Cortex of kidney (tissue), 1 donor: ENCODE measurements at places on chromosomes 13 and 19.

- DNase-seq = no peak
These were observed 743.8 kb upstream of the SLC10A2 start for GRCh38 chr13:103810026-103810425.

DNA sequence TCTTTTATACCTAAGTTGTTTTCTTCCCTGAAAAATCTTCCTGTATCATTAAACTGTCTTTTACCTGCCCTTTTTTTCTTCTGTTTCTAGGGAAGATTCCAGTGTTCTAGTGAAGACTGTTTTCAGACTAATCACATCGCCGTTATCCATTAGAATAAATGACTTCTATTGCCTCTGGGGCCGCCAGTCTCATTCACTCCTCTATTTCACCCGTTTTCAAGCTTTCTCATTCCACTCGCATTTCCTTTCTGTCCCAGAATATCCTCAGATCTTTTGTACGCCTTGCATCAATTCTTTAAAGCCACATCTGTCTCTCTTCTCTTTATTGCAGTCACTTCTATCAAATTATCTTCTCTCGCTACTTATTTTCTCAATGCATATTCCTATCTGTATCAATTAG, 1035.6 kb upstream of the MIR17HG start:
- DNase-seq = no peak

- DNase-seq = no peak
These were observed 1.8 kb downstream of the APOC4 start for GRCh38 chr19:44943801-44944249.

- no peak for DNase-seq
These were observed 629 bp upstream of the LRRC63 start for GRCh38 chr13:46211116-46211482.

DNA sequence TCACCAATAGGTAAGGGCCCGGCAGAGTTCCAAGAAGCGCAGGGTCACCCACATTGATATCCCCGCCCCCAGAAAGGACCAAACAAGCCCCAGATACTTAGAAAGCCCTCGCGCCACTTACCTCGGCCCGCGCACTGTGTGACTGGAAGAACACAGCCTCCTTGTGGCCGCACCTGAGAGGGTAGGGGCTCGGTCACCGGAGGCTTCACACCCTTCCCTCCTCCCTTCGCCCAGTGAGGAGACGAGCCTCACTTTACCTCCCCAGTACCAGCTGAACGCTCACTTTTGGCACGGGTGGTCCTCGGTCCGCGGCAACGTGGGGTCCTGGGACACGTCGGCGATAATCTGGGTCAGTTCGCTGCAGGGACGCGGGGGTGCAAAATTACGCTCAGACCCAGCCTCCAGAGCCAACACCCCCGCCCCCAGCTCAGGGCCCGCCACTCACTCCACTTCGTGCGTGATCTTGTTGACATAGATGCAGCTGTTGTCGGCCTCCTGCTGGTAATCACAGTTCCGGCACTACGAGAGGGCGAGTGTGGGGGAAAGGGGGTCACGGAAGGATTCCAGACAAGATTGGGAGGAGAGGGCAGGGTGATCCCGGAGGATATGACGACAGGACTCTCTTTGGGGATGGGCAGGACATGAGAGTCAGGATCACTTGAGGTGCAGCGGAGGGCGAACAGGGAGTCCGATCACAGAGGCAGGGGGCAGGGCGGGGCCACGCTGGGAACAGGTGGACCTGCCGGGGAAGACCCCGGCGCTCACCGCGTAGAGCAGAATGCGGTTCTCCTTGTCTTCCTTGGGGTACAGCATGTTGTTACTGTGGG, 568 bp downstream of the POLR2I start:
- DNase-seq = no peak

- no peak for DNase-seq
These were observed 92.5 kb downstream of the PTPRS start for GRCh38 chr19:5247957-5248705.

DNA sequence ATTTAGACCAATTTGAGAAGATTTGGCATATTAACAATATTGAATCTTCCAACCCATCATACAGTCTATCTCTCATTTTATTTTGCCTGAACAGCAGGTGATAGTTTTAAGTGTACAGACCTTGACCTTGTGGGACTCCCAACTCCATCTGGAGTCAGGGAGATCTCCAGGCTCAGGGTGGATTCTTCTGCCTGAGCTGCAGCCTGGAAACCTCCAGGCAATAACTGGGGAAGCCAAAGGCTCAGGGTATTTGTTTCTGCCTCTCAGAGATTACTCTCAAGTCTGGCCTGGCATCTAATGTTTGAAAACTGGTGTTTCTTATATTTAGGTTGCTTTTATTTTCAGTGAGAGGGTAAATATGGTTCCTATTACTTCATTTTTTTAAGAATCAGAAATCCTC, 102.1 kb upstream of the C1QTNF9B start:
- no peak for DNase-seq

DNA sequence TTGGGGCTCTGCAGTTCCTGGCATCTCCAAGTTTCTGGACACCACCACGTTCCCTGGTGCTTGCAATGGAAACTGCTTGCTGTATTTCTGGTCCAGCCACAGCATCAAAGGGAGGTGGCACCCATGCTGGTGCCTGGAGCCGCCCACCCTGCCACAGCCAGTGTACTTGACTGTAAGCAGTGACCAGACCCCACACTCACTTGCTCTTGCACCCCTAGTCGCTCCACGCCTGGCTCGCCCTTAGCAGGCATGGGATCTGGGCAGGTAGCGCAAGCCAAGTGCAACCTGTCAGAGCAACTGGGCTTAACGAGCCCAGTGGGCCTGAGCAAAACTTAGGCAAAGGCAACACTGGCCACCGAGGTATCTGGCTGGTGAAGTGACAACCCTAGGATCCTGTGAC, 648.2 kb upstream of the PCDH9 start:
- no peak for DNase-seq

DNA sequence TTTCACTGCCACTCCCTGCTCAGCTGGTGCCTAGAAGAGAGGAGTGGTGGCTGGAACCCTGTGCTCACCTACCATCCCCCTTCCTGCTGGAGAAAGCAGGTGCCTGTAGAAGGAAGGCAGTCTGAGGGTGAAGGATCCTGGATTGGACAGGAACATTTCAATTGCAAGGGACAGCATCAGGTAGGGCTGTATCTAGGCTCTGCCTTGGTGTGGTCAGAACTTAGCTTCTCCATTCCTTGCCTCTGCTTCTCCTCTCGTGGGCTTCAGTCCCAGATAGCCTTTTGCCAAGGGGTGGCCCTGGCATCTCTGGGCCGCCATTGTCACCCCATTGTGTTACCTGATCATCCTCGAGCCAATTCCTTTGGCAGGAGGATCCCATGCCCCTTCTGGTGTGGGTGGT, 73.2 kb upstream of the KCTD15 start:
- DNase-seq = no peak

GRCh38 chr13:25166306-25166705, 5.8 kb downstream of the AMER2 start:
- DNase-seq = no peak

DNA sequence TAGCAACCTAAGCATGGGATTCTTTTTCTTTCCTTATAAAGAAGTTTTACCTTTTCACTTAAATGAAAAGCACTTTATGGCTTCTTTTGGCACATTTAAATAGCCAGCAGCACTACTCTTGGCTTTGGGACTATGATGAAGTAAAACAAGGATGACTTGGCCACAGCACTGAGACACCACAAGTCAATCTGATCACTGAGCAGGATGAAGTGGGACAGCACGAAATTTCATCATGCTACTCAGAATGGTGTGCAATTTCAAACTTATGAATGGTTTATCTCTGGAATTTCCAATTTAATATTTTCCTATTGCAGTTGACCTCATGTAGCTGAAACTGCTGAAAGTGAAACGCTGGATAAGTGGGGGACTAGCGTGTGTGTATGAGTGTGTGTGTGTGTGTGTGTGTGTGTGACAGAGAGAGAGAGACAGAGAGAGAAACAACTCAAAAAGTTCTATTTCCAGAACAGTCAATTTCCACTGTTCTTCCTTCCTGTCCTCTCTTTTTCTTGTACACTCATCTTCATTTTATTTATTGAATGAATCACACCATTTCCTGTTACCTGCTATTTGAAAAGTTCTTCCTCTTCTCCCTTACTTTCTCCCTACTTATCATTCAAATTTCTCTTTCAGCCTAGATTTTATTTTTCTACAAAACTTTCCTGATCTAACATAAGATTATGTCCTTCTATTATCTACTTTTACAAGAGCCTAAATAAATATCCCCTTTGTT, 414.2 kb upstream of the MIR17HG start:
- DNase-seq = no peak

DNA sequence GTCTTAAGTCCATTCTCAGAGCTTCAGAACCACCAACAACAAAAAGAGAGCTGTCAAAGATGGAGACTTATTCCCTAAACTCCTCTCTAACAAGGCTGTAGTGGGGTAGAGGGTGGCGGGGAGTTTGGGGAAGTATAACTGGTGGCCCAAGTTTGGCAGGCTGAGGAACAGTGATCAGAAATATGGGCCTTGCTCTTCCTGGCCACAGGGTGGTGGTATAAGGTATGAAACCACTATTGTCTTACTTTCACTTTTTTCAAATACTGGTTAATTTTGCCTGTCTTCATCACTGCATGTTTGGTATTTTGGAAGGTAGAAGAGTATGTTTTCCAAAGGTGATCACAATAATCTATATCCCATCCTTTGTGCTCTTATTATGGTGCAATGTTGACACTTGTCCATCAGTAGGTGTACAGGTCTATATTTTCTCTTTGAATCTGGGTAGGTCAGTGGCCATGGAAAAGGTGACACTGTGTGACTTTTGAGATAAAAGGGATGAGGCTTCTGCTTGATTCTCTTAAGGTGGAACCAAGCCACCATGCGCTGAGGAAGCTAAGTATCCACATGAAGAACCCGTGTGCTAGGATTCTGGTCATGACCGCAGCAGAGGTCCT, 23.2 kb upstream of the GPC5 start:
- DNase-seq = no peak

- DNase-seq = no peak
These were observed 300.7 kb upstream of the MIR17HG start for GRCh38 chr13:91046715-91047327.

- DNase-seq = no peak
These were observed 559.9 kb downstream of the KCTD12 start for GRCh38 chr13:76326343-76326742.

DNA sequence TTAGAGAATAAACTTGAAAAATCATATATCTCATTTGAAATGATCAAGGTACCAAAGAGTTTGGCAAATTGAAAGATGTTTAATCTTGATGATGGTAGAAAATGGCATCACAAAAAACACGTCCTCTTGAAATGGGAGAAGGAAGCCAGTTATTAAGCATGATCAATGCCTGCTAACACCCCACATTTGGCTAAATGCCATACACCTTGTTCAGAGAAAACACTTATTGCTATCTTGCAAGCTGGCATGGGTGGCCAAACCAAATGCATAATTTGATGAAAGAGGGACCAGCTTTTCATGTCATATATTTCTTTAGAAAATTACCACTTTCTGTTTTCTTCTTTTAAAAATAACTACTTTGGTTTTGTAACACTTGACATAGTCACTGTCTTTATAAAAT, 141.3 kb downstream of the ZAR1L start:
- DNase-seq = no peak

- DNase-seq = no peak
These were observed 1187.0 kb upstream of the SLC10A2 start for GRCh38 chr13:104253063-104253680.

DNA sequence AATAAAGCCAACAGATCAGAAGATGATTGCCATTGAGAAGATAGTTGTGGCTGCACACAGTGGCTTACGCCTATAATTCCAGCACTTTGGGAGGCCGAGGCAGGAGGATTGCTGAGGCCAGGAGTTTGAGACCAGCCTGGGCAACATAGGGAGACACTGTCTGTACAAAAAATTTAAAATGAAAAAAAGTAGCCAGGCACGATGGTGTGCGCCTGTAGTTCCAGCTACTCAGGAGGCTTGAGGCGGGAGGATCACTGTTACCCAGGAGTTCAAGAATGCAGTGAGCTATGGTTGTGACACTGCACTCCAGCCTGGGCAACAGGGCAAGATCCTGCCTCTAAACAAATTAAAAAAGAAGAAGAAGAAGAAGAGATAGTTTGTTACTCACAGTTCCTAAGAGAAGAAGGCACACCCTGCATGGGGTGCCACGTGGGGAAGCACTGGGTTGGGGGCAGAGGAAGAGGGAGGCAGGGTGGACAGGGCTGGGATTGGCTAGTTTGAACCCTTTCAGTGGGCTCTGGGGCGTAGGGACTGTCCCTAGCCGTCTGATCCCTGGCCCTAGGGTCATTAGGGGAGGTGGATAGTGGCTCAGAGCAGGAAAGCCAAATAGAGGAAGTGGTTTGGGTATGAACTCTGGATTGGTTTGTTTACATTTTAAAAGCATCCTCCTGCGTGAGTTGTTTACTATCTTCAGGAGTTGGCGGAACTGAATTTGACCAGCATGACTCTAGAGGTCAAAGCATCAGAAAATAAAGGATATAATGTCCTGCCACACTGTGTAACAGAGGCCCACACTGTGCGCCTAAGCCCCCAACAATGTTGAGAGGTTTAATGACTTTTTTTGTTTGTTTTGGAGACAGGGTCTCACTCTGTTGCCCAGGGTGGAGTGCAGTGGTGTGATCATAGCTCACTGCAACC, 60.5 kb upstream of the MEDAG start:
- no peak for DNase-seq

DNA sequence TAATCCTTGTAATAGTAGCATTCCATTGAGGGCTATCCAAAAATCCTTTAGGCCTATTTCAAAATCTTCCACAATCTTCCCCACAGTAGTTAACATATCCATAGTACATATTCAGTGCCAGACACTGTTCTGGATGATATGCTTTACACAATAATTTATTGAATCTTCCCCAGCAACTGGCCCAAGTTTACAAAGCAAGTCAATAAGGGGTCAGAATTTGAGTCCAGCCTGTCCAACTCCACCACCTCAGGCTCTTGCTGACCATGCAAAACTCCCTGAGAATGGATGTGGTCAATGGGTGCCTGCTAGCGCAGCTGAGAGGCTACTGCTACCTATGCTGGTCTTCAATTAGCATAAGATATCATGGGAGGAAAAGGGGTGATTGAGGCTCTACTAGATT, 529.6 kb downstream of the FGF9 start:
- no peak for DNase-seq

- no peak for DNase-seq
These were observed 37.0 kb downstream of the SLC25A30 start for GRCh38 chr13:45381196-45381595.

DNA sequence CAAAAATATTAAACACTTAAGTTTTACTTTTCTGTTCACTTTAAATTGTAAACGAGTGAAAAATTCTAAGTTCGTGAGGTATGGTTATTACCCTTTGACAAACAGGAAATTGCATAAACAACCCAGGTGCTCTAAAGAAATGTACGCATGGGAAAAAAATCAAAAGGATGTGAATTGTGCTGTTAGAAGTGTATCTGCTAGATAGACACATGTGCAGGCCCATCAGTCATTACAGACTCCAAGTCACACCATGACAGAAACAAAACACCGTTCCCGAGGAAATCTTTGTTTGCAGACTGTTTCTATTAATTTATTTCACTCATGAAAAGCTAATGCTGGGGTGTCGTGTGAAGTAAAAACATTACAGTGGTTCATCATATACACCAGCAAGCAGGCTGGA, 17.0 kb upstream of the DOCK9 start:
- DNase-seq = no peak

- no peak for DNase-seq
These were observed 4.3 kb downstream of the CAB39L start for GRCh38 chr13:49439609-49440008.
